ENCODE measurements at places on chromosomes 13 and 19.
A peak's percentile ranks its signal among the peaks of the same experiment; 100 is the strongest.

DNA sequence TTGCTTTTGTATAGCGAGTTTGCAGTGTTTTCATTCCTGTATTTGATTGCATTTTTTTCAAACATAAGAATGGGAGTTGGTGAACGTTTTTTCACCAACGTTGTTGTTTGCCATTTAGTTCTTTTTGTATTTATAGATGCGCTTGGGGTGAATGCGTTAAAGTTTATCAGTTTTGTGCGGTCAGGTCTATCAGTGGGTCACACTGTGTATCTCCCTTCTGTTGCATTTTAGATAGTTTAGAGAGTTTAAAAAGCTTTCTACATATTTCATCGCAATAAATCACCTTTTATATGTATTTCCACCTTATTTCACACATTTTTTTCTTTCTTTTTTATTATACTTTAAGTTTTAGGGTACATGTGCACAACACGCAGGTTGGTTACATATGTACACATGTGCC, 16.4 kb downstream of the OR7A5 start:
- no peak for DNase-seq

GRCh38 chr13:107360010-107360409, 792.1 kb upstream of the ARGLU1 start:
- no peak for DNase-seq

DNA sequence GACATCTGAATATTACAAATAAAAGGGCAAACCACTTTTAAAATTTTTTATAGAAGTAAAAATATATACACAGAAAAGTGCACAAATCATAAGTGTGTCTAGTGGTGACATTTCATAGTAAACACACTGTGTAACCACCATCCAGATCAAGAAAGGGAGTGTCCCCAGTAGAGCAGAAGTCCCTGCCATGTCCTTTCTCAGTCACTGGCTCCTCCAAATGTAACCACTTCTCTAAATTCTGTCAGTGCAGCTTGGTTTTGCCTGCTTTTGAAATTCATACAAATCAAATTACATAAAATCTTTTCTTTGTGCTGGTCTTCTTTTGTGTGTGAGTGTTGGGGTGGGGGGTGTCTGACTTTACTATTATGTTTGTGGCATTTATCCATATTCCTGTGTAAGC, 116.5 kb downstream of the RBM26 start:
- no peak for DNase-seq

- no peak for DNase-seq
These were observed 31.0 kb downstream of the CAPN12 start for GRCh38 chr19:38713227-38713649.

DNA sequence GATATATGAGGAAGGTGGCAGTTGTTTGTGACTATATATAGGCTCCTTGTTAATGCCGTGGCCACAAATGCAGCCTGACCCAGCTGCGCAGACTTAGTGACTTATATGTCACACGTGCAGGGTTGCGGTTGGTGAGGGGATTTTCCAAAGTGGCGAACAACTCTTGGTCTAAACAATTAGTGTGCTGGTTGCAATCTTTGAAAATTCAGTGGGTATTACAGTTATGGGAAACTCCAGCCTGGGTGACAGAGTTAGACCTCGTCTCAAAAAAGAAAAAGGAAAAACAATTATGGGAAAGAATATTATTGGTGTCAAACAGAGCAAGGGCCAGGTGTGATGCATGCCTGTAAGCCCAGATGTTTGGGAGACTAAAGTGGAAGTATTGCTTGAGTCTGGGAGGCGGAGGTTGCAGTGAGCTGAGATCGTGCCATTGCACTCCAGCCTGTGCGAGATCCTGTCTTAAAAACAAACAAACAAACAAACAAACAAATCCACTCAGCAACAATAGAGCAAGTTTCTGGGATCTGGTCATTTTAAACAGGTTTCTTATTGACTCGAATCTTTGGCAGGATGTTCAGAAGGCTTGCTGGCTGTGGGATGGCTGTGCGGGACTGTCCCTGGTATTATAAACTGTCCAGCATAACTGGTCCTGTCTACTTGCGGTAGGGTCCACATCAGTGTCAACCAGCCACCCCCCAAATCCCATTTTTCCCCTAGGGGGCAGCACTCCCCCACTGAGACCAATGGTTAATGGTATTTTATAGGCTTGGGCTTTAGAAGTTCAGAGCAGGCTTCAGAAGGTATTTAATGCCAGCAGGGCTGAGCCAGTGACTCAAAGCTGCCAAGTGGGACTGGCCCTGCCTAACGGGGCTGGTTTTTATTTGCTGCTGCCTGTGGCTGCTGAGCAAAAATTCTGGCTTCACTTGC, 15.4 kb downstream of the RELB start:
- peak; percentile 80 for DNase-seq

DNA sequence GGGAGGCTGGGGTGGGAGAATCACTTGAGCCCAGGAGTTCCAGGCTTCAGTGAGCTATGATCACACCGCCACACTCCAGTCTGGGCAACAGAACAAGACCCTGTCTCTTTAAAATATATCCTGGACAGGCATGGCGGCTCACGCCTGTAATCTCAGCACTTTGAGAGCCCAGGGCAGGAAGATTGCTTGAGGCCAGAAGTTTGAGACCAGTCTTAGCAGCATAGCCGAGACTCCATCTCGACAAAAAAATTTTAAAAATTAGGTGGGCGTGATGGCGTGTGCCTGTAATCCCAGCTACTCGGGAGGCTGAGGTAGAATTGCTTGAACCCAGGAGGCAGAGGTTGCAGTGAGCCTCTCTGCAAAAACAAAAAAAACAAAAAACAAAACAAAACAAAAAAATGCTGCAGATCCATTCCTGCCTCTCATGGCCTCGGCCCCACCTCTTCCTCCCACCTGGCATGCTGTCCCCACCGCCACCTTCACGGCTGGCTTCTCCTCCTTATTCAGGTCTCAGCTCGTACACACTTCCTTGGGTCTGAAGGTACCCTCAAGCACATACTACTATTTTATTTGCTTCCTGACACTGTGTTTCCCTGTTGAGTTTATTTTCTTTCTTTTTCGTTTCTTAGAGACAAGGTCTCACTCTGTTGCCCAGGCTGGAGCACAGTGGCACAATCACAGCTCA, 5.3 kb downstream of the RFX1 start:
- no peak for DNase-seq

DNA sequence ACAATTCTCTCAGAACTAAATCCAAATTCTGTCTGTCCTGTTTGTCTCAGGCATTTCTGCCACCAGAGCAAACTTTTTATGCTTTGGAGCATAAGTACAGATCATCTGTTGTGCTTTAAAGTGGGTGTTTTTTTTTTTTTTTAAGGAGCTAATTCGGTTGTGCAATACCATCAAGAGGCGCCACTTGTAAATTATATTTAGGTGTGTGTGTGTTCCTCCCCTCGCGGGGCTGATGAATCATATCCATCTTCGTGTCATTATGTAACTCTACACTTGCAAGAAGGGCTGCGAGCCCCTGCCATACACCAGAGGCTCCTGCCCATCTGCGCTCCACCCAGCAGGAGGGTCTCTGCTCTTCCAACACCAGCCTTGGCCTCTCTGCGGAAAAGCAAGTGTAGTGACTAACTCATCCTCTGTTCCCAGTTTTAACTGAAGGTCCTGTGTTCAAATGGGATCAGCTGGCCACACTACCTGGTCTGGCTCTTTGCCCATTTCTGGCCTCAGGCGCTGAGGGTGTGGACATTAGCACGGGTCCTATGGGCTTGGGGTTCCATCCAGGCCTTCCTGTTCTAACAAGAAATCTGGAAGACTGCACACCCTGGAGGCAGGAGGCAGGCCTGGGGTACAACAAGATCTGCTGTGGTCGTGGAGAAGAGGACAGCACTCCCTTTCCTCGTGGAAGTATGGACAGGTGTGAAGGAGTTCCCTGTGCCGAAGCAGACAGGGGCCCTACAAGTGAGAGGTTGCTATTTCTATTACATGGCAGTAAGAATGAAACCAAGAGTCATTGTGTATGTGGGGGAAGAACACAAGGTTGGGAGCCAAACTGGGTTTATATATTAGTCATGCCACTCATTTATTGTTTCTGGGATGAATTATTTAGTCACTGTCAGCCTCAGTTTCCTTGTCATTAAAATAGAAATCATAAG, 96.1 kb upstream of the MBNL2 start:
- peak; percentile 14 for DNase-seq

DNA sequence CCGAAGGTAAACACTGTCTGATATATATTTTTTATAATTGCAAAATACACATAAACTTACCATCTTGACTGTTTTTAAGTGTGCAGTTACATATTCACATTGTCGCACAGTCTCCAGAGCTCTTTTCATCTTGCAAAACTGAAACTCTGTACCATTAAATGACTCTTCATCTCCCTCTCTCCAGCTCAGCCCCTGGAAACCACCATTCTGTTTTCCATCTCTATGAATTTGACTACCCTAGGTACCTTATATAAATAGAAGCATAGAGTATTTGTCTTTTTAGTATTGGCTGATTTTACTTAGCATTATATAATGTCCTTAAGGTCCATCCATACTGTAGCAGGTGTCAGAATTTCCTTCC, 45.8 kb downstream of the LRCH1 start:
- no peak for DNase-seq

- no peak for DNase-seq
These were observed 106.8 kb downstream of the TNFSF13B start for GRCh38 chr13:108376308-108376707.
